ENCODE measurements at places on chromosomes 2 and 18.

- DNase-seq, result no peak
These were observed 45.8 kb downstream of the TSHZ1 start for GRCh38 chr18:75256376-75256775.

GRCh38 chr2:110993557-110994231 lies 127.0 kb upstream of the BCL2L11 start:
- DNase-seq, result no peak

GRCh38 chr2:217107480-217107879 lies 247.6 kb upstream of the TNP1 start:
- no peak for DNase-seq

DNA sequence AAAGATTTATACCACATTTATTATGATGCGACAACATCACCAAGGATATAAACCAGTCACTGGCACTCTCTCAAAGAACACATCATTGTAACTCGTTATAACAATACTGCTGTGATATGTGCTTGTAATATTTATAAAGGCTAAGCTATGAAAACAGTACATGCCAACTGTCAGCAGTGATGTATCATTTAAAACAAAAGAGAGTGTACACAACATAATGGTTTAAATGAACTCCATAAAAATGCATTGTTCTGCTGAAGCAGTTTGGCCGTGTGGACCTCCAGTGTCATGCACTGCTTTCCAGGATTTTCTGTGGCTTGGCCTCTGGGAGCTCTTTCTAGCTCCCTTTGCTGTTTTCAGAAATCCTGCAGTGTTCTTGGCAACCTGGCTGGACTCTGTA lies 215.6 kb downstream of the MTX2 start:
- DNase-seq, result no peak

DNA sequence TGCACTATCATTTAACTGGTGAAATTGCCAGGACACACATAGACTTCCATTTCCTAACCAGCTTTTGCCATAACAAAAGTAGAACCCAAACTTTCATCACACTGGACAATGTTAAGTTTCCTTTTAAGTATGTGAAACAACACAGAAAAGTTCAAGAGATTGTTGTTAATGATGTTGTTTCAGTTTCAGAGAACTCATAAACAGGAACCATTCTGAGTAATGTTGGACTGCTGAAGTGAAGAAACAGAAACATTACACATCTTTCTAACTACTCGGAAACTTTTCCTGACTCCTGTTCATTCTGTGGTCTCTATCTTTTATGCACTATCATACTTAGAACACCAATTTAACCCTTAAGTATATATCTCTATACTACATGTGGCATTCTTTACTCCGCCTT lies 179.2 kb downstream of the RIT2 start:
- no peak for DNase-seq

DNA sequence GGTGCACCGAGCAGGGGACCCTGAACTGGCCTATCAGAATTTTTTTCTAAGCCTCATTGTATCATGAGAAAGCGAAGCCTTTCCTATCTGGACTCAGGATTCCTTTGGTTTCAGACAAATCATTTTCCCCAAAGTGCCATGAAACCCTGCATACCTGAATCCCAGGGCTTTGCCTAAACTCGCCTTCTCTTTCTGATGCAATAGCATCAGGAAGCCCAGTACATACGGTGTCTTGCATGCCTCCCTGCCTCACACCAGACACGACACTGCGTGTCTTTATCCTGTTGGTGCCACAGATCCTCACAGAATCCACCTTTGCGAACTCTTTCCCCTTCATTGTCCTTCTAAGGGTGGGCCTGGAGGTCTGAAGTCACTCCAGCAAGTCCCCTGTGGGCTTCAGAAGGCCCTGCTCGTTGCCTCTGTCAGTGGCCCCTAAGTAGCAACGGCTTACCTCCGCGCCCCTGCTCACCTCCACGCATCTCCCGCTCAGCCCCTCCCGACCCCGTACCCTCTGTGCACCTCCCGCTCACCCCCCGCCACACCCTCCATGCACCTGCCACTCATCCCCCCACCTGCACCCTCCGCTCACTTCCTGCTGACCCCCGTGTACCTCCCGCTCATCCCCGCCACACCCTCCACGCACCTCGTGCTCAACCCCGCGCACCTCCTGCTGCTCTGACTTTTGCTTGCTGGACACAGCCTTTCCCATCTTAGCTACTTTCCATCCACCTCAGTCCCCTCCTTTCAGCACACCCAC lies 83.4 kb downstream of the TPGS2 start:
- DNase-seq, result no peak

DNA sequence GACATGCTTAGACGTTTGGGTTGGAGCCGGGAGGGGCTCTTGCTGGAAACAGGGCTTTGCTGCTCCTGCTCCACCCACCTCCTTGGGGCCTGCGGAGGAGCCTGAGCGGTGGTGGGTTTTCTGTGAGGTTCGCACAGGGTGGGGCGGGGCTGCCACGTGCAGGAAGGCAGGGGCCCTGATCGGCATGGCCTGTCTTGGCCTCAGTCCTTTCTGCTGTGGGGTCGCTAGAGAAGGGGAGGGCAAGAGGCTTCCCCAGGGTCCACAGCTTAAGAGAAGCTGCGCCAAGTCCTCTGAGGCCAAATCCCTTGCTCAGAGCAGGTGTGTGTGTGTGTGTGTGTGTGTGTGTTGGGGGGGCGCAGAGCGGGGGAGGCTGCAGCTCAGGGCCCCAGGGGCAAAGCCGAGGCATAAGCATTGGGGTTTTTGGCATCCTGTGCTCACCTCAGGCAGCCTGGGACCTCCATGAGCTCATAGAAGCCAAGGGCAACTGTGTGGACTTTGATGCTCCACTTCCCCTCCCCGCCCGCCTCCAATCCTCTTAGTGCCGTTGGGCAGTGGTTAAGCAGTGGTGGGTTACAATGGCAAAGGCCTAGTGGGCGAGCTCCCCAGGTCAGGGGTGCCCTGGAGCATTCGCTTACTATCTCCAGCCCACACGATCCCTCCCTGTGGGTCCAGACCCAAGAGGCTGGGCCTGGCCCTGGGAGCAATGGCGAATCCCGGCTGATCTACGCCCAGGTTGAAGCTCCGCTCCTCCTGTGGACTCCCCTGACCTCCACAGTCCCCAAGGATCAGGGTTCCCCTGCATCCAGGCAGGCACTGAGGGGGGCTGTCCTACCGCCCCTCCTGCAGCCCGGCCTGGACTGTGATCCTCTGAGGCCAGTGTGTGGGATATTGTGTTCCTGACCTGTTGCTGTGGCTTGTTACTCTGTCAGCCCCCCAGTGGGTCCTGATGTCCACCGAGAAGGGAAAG lies 28.9 kb downstream of the TOGARAM2 start:
- DNase-seq, result no peak

DNA sequence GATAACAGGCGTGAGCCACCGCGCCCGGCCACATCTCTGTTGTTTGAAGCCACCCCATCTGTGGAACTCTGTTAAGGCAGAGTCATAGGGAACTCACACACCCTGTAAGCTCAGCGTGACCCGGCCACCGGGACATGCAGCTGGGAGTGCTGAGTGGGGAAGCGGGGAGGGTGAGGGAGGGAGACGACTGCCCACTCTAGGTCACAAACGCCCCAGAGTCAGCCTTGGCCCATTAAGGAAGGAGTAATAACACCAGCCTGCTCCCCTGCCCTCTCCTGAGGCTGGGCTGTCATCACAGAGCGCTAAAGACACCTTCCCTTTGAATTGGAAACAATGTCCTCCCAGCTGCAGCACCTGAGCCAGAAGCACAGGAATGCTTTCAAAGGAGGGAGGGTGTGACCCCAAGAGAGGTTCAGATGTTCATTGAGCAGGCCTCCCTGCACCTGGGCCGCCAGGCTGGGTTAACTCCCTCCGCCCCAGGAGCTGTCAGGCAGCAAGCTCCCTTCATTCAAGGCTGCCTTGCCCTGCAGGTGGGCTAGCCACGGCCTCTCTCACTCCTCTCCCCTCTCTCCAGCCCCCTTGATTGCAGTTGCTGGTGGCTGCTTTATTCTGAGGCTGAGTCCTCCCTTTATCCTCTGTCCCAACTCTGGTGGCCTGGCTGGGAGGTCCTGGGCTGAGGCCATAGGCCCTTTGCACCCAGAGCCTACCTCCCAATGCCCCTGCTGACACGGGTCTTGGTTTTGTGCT lies 77.2 kb upstream of the HPCAL1 start:
- DNase-seq, result no peak

DNA sequence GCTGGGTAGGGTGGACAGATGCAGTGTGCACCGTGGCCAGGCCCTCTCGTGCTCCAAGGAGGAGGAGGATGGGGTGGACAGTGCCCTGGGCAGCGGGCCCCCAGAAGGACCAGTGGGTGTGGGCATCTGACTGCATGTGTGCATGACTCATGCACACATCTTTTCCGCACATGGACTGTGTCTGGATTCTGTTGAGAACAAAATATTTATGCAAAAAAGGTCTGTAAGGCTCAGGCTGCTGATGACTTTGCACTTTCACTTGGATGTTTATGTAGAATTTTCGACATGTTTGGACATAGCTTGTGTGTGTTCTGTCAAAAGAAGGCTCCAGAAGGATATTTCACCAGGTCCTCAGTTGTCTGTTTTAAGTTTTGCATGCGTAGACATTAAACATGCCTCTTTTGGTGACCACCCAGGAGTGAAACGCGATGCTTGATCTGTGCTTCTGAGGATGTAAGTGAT lies 45.6 kb downstream of the MTCL1 start:
- DNase-seq, result no peak

DNA sequence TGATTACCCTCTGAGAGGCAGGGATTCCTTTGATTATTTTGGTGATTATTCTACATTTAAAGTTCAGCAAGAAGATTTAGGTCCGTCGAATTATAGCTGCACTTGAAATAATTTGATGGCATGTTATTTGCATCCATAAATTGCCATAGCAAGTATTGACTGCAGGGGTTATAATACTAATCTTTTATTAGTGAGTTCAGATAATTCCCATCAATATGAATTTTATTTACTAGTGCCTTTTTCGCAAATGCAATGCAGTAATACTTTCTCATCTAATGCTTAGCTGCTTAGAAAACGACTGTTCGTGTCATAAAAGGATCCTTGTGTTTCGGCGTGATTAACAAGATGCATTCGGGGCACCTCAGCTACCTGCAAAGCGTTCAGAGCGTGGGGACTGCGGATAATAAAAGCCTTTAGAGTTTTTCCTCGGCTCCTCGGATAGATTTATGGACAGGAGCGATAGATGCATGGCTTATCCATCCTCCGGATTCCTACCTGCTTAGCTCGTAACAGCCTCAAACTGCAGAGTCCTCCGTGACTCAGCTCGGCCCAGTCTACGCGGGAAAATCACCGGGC lies 2.5 kb upstream of the GBX2 start:
- no peak for DNase-seq

GRCh38 chr2:19353721-19354050 lies 4.7 kb downstream of the OSR1 start:
- DNase-seq, result no peak

DNA sequence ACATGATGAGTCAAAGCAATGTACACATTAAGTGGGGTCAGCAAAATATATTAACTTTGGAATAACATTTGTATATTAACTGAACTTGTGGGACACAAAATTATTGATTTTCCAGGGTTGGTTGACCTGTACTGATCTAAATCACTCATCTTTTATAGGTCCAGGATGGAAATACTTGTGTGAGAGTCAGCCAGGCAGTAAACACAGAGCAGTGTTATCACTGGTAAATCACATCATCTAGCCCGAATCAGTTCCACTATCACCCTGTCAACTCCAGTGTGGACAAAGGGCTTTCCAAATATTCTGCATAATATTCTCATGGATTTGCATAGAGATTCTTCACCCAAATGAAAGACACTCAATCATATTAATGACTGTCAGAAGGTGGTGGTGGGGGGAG lies 295.7 kb downstream of the LRP1B start:
- DNase-seq, result no peak

DNA sequence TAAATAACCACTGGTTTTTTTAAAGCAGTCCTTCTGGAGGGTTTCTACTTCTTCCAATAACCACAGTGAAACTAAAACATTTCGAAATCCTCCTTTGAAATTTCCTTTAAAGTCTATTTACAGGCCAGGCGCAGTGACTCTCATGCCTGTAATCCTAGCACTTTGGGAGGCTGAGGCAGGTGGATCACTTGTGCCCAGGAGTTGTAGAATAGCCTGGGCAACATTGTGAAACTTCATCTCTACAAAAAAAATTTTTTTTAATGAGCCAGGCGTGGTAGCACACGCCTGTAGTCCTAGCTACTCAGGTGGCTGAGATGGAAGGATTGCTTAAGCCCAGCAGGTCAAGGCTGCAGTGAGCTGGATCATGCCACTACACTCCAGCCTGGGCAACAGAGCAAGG lies 15.2 kb downstream of the KIDINS220 start:
- no peak for DNase-seq

DNA sequence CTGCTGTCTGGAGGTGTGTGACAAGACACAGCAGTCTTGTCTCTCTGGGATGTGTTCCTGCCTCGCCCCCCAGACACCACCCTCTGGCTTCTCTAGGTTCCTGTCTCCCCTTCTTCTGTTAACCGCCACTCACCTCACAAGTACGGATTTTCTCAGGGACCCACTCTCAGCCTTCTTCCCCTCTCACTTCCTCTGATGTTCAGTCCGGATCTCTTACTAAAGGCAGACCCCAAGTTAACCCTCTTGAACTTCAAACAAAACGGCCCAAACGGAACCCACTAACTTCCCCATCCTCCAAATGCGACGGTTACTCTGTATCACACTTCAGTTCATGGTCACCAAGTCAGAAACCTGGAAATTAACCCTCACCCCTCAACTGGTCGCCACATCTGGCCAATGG lies 32.0 kb downstream of the B4GALT6 start:
- no peak for DNase-seq

DNA sequence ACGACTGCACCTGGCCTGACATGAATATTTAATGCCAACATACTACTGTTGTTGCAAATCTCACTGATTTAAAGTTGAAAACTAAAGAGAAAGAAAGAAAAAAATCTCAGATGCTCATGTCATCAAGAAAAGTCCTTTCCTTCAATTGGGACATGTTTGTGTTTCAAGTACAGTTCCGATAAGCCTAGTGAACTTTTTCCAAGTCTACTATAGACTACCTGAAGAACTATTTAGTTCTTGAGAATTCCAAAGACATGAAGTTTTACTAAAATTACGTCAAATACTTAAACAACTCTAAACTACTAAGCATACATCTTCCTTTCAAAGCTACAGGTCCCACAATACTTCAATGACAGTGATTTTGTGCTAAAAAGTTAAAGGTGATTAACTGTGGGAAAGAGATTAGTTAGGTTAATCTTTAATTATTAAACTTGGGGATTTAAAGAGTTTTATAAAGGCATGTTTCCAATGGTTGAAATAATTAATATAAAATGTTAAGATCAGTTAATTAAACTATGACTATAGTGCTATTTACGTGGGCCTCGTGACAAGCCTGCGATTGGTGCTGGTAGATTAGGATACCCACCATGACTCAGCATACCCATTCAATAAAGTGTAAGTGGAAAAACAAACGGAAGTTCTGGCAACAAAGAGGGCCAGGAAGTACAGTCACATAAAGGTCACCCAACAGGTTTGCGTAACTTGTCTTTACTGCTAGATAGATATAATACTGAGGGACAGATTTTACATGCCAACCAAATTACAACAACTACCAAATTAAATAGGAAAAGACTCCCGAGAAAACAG lies 55.5 kb downstream of the SEPTIN10 start:
- no peak for DNase-seq

DNA sequence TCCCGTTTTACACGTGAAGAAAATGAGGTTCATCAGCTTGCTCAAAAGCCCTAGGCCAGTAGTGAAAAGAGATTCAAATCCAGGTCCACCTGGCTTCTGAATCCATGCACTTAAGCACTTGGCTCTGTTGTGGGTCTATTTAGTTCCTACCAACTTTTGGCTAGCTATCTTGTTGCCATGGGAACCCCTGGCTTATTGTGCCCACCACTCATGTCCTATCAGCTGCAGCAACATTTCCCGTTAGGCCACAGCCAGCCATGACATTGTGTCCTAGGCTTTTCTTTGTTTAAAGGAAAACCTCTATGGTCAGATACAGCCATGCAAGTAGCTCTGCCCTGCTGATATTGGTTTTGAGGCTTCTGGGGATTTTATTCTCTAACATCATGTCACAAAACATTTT lies 49.8 kb downstream of the PLEK start:
- DNase-seq, result no peak
